Vagina (tissue), 2 donors: ENCODE measurements at places on chromosomes 5 and 9.

- DNase-seq: no peak
Observed at GRCh38 chr9:96177005-96177718, 124.8 kb downstream of the HSD17B3 start.

GRCh38 chr5:14017904-14018303 lies 73.4 kb upstream of the DNAH5 start:
- no peak for DNase-seq

DNA sequence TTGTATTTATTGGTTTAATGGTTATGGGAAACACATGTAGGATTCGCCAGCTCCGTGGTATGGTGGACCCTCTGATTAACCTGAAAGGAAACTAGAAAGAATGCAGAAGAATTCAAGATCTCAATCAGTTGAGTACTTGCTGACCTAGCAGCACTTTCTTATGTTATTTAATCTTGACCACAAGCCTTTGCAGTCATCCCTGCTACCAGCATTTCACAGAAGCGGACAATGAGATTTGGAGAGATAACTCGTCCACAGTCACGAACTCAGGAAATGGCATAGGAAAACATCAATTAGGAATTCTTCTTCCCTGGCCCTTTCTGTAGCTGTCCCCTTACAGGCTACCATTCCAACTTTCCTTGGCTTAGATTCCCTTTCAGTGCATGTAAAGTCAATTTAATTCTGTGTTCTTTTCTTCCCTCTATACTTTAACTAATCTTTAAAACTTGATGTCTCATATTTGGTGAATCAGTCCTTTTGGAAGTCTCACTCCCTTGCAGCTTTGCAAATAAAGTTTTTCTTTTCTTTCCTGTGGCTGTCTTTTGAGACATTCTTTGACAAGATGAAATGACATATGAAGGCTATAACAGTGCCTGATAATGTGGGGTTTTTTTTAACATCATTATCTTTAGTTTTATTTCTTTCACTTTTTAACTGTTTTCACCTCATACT lies 1.3 kb upstream of the SLC44A1 start:
- no peak for DNase-seq

DNA sequence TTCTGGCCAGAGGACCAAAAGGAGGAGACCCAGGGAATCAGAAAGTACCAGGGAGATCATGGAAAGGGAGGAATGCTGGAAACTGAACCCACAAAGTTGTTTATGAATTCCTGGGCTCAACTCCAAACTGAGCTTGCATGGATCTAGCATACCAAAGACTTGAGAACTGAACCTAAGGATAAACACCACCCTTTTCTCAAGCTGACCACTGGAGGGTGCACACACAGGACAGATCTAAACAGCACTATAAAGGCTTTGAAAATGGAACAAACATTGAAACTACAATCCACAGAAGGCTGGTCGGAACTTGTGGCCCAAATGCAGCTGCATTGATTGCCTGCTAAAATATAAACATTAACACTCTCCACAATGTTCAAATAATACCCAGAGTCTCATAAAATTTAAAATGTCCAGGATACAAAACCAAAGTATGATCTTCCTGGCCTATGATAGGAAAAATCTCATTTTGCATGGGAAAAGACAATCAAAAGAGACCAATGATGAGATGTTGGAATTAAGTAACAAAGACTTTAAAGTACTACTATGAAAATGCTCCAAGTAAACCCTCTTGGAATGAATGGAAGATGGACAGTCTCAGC lies 15.6 kb upstream of the IRF1 start:
- DNase-seq: no peak
